ENCODE measurements at places on chromosomes 4 and X.

DNA sequence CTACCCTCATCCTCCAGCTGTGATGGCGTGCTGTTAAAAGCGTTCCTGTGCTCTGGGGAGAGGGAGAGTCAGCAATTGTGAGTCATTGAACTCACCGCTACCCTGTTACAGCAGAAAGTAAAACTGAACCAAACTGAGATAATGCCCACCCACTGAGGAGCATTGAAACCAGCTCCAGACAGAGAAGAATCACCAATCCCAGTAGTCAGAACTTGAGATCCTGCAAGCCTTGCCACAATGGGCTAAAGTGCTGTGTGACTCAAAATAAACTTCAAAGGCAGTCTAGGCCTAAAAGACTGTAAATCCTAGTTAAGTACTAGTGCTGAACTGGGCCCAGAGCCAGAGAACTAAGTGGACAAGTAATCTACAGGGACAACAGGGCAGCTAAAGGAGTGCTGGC is 1394.2 kb upstream of the DIAPH2 start:
- no peak for DNase-seq

DNA sequence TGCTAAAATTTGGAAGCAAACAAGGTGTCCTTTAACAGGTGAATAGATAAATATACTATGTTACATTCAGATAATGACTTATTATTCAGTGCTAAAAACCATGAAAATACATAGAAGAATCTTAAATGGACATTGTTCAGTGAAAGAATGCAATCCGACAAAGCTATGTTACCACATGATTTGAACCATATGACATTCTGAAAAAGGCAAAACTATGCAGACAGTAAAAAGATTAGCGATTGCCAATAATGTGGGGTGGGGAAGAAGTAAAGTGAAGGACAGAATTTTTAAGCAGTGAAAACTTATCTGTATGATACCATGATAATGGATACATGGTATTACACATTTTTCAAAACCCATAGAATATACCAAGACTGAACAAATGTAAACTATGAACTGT is 926.9 kb downstream of the FAT4 start:
- DNase-seq, result no peak

- DNase-seq, result no peak
Measured at GRCh38 chrX:68652326-68653170, 5.1 kb downstream of the STARD8 start.

GRCh38 chr4:105808030-105808749 is 87.1 kb upstream of the NPNT start:
- no peak for DNase-seq

GRCh38 chrX:19585332-19586082 is 70.2 kb upstream of the MAP3K15 start:
- DNase-seq, result no peak

GRCh38 chrX:15142084-15142715 is 127.7 kb downstream of the ASB9 start:
- no peak for DNase-seq
